ENCODE measurements at places on chromosomes 1 and 21.

DNA sequence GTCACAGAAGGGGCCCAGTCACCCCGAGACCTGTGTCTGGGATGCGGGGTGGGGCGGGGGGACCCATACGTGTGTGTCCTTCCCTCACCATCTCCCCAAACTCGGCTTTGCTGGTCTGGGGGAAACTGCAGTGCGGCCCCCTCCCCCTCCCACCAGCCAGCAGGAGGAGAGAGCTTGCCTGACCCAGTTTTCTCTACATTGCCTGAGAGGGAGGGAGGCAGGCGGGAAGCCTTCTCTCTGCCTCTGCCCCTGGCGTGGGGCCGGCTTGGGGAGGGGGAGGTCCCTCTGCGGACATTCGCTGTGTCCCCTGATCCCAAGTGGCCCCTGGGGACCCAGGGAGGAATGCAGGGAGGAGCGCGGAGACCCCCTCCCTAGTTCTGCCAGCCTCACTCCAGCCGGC, 3.9 kb downstream of the EPHA8 start:
- no peak for DNase-seq

GRCh38 chr1:21653744-21654100, 15.4 kb downstream of the RAP1GAP start:
- DNase-seq = no peak

- no peak for DNase-seq
These were observed 26.3 kb upstream of the EPB41 start for GRCh38 chr1:28887835-28888682.

GRCh38 chr1:156942176-156942575, 21.7 kb downstream of the LRRC71 start:
- DNase-seq = no peak

DNA sequence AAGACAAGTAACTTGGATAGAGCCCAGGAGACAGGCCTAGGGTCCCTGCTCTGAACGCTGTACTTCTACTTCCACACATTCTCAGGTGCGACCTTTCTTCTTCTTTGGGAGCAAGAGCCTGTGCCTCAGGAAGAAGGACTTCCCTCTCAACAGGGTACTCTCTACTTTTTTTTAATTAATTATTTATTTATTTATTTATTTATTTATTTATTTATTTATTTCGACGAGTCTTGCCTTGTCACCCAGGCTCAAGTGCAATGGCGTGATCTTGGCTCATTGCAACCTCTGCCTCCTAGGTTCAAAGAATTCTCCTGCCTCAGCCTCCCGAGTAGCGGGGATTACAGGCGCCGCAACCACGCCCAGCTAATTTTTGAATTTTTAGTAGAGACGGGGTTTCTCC, 361.6 kb downstream of the FAM72C start:
- no peak for DNase-seq

DNA sequence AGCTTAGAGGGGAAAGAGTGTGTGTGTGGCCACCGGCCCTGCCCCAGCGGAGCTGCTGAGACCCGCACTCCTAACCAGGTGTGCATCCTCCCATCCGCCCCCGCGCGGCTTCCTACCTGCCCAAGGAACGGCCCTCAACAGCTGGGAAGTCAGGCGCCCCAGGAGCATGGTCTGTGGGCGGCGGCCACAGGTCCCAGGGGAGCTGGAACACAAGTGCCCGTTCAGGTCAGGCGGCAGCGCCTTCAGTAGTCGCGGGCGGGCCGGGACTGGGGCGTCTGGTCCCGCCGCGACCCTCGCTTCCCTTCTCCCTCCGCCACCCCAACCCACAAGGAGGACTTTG, 448 bp downstream of the AURKAIP1 start:
- no peak for DNase-seq

- no peak for DNase-seq
These were observed at the start of gene LDLRAD1 for GRCh38 chr1:54017979-54018378. LDLRAD1 (minus strand) TSS chr1:54018186; CDS start chr1:54018112, 74 bp downstream.

GRCh38 chr1:77686796-77687518, 4.5 kb upstream of the ZZZ3 start:
- DNase-seq = no peak

GRCh38 chr1:226820941-226821718, 49.3 kb upstream of the PSEN2 start:
- no peak for DNase-seq

DNA sequence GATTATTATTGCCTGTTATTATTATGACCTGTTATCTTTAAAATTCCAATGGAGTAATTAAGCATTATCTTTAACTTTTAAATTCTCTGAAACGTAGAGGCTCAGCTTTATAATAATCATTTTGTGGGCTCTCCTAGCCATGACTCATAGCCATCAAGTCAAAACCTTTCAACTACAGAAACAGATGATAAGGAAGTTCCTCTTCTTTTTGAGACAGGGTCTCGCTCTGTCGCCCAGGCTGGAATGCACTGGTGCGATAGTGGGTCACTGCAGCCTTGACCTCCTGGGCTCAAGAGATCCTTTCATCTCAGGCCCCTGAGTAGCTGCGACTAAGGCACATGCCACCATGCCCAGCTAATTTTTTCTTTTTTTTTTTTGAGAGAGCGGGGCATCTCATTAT, 43.5 kb downstream of the CHML start:
- no peak for DNase-seq

GRCh38 chr21:17725339-17725738, 93.8 kb downstream of the C21orf91 start:
- no peak for DNase-seq

- no peak for DNase-seq
These were observed 175.4 kb upstream of the EDN2 start for GRCh38 chr1:41659903-41660302.

DNA sequence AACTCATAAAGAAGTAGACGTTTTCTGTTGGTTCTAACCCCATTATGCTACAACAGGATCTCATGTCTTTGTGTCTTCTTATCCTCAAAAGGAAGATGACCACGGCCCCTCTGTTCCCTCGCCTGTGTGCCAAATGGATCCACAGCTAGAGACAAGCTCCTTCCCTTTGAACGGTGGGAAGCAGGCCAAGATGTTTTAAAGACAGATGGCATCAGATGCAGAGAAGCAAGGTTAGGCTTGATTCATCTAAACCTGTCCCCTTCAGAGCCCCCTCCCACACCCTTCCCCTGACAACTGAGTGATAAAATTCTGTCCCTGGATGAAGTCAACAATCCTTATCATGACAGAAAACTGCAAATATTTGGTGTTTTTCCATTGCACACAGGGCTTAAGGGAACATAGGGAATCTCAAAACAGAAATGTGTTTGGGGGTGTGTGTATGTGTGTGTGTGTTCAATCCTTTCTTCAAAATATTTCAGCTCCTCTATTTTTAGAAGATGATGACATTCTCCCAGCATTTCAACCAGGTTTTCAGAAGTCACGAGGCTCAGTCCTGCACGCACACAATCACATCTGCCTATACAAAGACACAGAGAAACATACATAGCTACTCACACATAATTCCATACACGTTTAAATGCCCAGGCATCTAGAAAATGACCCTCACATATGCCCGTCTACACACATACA, 27.8 kb upstream of the FMOD start:
- DNase-seq = no peak

DNA sequence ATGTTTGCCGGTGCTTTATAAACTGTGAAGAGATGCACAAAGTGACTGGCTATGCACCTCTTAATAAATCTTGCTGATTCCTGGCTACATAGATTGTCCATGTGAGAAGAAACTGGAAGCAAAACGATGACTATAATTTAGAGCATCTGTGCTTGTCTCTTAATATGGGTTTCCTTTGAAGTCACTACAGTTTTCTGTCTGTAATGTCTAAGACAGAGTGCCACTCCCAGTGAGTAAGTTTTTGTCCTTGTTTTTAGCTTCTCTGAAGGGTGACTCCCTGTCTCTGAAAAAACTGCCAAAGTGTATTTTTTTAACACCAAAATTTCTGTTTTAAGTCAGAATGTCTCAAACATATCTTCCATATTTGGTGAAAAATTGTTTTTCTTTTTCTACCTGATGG, 175.1 kb downstream of the FASLG start:
- DNase-seq = no peak

GRCh38 chr1:31736675-31737074, 27.5 kb downstream of the ADGRB2 start:
- peak; percentile 59 for DNase-seq

GRCh38 chr1:201144701-201145100, 9.6 kb downstream of the TMEM9 start:
- no peak for DNase-seq

GRCh38 chr21:39062196-39062595, 121.1 kb downstream of the PSMG1 start:
- no peak for DNase-seq

DNA sequence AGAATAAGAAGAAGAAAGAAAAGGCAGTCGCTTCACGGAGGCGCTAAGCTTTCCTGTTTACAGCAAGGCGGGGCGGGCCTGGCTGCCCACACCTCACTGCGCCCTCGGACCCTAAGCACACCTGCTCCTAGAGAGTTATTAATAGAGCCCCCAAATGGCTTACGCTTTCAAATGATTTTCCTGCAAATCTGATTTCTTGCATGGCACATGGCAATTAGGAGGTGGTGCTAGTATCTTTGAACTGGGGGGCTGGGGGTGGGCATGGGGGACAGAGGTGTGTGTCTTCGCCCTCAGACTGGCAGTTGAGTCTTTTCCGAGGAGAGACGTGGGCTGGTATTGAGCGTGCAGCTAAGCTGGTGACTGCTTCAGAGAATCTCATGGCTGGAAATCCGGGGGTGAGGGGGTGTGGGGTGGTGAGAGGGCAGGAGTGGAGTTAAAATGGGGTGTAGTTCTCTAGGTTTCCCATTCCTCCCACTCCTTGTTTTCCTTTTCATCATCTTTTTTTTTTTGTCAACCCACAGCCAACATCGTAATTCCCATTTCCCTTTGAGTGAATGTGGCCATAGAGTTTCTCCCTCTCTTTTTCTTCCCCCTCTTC, 1.3 kb downstream of the S1PR1 start:
- DNase-seq = no peak

DNA sequence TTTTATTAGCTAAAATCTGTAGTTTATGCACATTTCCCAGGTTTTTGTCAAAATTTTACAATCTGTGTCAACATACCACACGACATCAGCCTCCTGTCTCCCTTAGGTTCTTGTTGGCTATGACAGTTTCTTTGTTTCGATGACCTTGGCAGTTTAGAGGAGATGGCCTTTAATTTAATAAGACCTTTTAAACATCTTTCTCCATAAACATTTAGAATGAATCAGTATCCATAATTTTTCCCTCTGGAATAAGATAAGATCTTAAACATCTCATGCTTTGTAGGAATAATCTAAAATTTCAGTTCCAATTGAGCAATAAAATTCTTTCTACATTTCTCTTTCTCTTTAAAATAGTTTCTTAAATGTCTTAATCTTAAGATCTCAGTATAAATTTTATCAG, 28.7 kb upstream of the DYRK1A start:
- DNase-seq = no peak

- DNase-seq = no peak
These were observed 24.6 kb downstream of the UBE4B start for GRCh38 chr1:10057343-10057742.

DNA sequence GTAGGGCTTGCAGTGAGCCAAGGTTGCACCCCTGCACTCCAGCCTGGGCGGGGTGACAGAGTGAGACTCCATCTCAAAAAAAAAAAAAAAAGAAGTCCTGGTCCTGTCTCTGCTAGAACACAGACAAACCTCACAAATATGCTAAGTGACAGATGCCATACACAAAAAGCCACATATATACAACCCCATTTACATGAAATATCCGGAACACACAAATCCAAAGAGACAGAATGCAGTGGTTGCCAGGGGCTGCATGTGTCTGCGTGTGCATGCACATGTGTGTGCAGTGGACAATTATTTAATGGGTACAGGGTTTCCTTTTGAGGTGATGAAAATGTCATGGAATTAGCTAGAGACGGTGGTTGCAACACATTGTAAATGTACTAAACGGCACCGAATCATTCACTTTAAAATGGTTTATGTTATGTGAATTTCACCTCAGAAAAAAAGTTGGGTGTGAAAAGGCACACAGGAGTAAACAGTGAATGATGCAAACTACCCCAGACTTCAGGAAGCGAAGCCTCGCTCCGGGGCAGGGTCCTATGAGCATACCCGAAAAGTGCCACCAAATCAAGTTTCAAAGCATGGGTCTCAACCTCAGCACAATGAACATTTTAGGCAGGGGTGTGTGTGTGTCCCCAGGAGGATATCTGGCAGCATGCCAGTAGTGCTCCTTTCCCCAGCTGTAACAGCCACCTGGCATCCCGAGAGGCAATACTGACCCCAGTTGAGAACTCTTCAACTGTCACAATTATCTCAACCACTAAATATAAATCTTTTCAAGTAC, 48.3 kb downstream of the GNB1 start:
- DNase-seq = no peak

GRCh38 chr1:231966983-231967382, 340.4 kb downstream of the DISC1 start:
- no peak for DNase-seq

- no peak for DNase-seq
These were observed 181.3 kb downstream of the ATP6V1G3 start for GRCh38 chr1:198359024-198359653.

GRCh38 chr1:90475631-90476030, 241.5 kb downstream of the BARHL2 start:
- no peak for DNase-seq

DNA sequence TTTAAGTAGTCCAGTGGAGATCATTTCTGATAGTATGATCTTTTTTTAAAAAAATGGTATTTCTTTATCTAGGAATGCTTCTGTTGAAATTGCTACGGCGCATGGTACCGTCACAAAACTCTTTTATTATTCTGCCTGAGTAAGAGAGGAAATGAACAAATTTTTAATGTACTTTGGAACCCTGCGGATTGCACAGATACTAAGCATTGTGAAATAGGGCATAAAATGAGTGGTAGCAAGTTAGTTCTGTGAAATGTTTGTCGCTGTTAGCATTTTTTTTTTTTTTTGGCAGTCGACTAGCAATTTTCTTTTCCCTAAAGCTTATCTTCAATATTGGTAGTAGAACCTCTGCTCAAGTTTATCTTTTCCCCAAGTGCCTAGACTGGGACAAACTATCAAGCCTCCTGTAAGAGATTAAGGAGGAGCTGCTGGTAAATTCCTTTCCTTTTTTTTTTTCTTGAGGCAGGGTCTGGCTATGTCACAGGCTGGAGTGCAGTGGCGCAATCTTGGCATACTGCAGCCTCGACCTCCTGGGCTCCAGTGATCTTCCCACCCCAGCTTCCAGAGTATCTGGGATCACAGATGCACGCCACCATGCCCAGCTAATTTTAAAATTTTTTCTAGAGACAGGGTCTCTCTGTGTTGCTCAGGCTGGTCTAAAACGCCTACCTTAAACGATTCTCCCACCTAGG, 2.2 kb downstream of the ITSN1 start:
- DNase-seq = no peak

- DNase-seq = no peak
These were observed 26.3 kb downstream of the MR1 start for GRCh38 chr1:181060066-181060465.

- DNase-seq = no peak
These were observed 23.8 kb downstream of the HSD11B1 start for GRCh38 chr1:209728466-209728865.

Data from stimulated activated CD8-positive, alpha-beta memory T cell treated with anti-CD3 and anti-CD28 coated beads, Interleukin-4, amount 100 ng/mL, for 4 hours (primary cell).